ENCODE measurements at places on chromosomes 11 and 22.

- no peak for DNase-seq
Measured at GRCh38 chr11:2927851-2928604, 1.2 kb downstream of the PHLDA2 start.

- no peak for DNase-seq
Measured at GRCh38 chr11:130762638-130763037, 153.6 kb downstream of the SNX19 start.

DNA sequence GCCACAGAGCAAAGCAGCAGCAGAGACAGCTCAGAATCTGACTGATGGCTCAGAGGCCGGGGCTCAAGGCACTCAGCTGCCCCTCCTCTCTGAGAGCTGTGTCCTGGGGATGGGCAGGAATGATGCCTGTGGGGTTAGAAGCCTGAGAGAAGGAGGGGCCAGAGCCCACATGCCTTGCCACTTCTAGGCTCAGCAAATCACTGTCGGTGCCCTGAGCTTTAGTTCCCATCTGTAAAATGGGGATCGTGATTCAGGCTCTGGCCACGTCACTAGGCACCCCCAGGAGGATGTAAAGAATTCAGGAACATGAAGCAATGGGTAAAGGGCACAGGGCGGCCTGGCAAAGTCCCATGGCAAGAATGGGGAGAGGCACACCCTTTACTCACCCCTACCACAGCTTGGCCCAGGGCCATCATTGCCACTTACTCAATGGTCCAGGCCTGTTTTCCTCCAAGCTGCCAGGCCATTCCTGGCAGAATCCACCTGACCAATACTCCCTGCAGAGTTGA is 3.4 kb upstream of the CDC42EP2 start:
- no peak for DNase-seq

DNA sequence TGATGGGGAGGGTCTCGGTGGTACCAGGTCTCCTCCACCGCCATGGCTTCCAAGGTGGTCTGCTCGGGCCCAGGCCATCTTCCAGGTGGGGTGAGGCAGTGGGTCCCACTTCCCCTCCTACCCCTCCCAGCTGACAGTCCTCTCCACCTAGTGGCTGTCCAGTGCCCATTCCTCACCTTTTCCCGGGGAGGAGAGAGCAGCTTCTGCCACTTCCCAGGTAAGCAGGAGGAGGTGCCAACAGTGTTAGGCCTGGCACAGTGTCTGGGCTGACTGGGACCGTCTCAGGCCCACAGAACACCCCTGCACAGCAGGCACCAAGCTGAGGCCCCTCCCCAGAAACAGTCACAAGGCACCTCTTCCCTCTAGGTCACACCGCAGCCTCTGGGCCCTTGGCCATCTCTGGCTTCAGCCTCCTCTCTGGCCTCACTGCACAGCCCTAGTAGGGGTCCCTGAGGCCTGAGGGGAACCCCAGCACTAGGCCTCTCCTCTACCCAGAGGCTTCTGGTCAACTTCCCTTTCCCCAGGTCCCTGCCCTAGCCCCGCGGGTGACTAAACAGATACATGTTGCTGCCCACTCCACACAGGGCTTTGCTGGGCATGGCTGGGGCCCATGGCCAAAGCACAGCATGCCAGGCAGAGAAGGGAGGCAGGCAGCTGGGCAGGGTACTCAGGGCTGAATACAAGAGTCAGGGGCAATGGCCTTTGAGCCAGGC is 2.3 kb upstream of the ANKRD13D start:
- DNase-seq = no peak

DNA sequence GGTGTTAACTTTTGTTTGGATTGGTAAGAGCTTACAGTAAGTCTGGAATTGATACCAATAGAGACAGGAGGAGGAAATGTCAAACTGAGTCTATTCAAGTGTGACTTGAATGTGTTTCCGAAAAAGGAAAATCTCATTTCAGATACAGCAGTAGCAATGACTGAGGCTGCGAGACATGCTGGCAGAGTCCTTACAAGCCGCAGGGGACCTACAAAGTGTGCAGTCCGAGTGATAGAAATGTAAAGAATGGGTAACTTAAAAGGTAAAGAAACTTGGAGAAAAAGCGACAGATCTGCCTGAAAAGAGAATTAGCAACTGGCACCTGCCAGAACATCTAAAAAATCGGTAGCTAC is 444 bp downstream of the CWF19L2 start:
- no peak for DNase-seq

DNA sequence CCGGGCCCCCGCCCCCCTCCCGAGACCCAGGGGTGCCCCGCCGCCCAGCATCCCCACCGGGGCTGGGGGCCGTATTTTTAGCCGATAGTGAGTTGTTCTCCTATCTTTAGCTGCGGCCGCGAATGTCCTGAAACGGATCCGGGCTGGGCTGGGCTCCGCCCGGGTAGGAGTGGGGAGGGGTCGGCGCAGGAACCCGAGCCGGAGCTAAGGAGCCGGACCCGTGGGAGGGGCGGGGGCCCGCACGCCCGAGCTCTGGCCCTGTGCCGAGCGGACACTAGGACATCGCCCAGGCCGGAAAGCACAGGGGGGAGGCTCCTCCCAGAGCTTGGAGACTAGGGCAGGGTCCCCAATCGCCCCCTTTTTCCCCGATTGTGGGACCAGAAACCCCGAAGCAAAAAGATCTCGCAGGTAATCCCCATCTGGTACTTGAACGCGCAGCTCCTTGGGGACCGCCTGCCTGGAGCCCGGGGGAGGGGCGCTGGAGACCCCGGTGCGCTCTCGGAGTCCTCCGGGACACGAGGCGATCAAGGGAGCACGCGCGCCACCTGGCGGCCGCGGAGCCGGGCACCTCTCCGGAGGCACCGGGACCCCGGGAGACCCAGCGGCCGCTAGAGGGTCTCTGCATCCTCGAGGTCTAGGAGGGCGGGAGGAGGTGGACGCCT is 669 bp downstream of the CDC42EP2 start:
- DNase-seq = peak; percentile 89

DNA sequence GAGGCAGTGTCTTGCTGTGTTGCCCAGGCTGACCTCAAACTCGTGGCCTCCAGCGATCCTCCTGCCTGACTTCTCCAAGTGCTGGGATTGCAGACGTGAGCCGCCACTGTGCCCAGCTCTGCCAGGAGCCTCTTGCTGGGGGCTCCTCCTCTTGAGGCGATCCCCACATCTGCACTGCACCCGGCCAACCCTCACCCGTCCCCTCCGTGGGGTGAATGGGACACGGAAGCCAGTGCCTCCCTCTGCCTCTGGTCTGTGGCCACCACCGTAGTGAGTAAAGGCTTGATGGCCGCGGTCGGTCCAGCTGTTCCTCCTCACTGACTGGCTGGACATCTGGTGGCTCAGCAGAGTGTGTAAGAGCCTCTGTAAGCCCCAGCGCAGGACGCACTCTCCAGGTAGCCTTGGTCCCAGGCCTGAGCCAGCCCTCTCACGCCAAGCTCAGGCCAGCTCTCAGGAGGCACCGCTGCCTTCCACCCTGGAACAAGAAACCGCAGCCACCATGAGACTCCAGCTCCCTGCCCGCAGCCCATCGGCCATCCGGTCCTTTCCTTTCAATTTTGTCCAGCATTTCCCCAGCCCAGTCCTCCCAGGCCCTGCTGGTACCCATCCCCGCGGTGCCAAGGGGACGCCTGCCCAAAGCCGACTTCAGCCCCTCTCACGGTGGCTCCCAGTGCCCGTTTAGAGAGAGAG is 100.3 kb downstream of the BRD1 start:
- DNase-seq = no peak

DNA sequence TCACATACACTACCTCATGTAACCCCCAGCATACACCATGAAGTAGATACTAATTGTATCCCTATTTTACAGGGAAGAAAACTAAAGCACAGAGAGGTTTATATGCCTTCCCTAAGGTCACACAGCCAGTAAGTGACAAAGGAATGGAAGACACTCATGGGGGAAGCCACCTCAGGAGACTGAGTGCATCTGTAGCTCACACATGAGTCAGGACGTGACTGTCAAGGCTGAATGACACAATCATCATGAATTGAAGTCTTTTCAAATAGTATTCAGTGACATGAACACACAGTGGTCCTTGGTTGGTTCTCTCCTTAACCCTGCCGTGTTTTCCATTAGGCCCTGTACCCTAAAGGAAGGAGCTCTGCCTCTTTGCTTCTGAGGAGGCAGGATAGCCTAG is 463.0 kb downstream of the NTM start:
- no peak for DNase-seq

GRCh38 chr11:14237444-14237961 is 121.5 kb downstream of the RRAS2 start:
- DNase-seq = peak; percentile 62

DNA sequence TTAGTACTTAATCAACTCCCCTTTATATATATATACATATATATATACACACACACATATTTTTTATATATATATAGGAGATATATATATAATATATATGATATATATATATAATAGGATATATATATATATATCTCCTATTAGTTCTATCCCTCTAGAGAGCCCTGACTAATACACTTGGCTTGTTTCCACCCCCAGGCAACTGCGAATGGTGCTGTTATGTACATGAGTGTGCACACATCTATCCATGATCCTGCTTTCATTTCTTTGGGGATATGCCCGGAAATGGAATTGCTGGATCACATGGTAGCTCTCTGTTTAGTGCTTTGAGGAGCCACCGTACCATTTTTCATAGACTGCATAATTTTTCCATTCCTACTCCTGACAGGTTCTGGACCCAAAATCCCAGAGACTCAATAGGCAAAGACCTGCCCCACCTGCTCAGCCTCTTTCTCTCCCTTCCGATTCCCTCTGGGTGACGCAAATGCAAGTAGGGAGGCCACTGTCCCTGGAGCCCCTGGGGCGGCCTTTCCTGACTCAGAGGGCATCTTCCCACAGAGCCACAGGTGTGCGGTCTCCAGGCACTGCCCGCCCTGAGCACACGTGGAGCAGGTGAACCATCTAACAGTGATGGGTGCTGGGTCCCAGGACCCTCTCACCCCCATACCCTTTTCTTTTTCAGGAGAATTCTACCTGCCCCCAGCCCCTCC is 12.0 kb downstream of the FGF3 start:
- DNase-seq = no peak

DNA sequence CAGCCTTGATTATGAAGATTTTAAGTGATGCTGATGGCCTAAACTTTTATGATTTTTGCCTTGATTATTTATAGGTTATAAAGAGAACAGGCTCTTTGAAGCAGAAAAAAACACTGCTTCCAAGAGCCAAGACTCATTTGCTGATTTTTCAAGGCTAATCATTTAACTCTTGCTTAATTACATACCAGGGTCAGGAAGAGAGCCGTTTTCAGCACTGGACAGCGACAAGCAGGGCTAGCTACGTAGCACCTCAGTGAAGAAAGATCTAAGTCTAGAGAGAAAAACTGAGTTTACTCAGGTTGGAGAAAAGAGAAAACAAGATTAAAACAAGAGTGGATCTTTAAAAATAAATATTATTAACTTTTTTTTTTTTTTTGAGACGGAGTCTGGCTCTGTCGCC is 615.4 kb upstream of the B3GAT1 start:
- DNase-seq = peak; percentile 51

Measured in GM13976 (cell line).